ENCODE measurements at places on chromosomes 13 and 19.

GRCh38 chr13:112772929-112773328 lies 83.1 kb downstream of the ATP11A start:
- DNase-seq = no peak

DNA sequence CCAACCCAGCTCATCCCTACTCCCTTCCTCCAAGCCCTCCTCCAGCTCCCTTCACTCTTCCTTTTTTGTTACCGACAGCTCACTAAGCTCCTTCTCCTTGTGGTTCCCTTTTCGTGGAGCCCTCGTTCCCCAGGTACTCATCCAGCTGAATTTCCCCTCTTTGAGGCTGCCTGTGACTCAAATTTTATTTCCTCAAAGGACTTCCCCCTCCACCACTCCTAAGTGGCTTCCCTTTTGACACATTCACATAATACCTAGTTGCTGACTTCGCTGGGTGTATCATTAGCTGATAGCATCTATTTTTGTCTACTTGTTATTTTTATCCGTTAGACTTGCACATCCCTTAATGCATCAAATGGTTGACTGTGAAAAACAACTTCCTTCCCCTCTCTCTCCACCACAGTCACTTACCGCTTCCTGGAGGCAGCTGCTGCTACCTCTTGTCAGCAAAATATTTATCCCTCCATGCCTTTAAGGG lies 14.5 kb downstream of the FFAR2 start:
- DNase-seq = no peak

DNA sequence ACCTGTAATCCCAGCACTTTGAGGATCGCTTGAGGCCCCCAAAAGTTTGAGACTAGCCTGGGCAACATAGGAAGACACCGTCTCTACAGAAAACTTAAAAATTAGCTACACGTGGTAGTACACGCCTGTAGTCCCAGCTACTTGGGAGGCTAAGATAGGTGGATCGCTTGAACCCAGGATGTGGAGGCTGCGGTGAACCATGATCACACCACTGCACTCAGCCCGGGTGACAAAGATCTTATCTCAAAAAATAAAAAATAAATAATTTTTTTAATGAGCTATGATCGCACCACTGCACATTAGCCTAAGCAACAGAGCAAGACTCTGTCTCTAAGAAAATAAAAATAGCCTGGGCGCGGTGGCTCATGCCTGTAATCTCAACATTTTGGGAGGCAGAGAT lies 6.6 kb downstream of the RCBTB2 start:
- no peak for DNase-seq

- no peak for DNase-seq
Observed at GRCh38 chr19:28393574-28394336, 819.2 kb downstream of the UQCRFS1 start.

DNA sequence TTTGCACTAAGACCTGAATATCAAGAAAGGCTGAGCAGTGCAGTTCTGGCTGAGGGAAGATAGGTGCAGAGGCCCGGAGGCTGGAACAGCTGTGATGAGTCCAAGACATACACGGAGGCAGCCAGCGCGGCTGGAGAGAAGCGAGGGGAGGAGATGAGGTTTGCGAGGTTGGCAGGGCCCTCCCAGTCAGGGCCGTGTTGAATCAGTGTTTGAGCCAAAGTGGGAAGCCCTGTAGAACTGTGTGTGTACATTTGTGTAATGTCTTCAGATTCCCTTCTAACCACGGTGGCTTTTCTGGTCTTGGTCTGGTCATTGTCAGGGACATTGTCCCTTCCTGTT lies 34.9 kb downstream of the PAK4 start:
- DNase-seq = no peak

DNA sequence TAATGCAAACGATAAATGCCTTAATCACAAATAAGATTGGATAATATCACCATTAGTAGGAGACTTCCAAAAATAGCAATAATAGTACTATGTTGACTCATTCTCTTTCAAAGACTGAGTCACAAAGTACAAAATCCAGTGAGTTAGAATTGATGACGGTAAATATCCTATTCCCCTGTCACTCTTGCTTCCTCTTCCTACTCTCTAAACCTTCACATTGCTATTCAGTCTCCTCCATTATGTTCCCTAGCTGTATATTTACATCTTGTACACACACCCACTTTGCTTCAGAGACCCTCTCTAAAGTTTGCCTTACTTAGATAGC lies 26.3 kb upstream of the INTS6 start:
- no peak for DNase-seq

DNA sequence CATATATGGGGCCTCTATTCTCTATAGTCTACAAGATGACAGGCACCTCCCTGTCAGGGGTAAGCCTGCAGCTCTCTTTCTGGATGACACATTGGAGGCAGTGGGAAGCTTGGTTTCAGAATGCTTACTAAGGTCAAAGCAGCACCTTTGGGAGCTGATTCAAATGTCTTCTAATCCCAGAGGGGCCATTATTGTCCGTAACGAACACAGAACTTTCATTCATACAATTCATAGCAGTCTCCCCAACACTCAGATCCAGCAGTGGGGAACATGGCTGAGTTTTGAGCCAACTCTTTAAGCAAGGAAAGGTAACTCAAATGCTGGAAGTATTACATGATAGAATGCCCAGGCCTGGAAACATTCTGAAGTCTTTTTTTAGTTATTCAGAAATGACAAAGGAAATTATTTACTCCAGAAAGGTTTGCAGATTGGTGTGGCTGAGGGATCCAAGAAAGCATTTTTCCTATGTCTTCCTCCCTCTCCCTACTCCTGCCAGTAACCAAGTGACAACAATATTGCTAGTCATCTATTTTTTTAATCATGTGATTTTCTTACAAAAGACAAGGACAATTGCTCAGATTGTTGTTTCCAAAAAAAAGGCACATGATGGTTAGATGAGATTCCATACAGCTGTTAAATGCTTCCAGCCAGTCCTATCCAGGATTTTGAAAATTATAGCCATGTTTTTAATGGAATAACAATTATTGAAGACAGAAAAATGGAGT lies 118.7 kb downstream of the FOXO1 start:
- DNase-seq = no peak

DNA sequence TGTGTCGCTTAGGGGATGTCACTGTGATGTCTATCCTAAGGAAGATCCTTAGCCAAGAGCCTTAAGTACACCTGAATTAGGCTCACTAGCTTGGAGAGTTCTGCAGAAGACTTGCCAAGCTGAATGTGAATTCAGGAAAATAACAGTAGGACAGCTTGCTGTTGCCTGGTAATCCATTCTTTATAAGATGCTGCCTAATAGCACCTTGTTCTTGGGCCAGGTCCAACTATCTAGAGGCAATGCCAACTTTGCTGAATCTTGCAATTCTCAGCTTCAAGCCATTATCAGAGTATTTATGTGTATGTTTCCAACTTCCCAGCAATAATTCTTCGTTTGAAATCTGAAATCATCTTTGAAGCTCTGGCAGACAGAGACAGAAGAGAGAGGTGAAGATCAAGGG lies 102.8 kb downstream of the PCDH17 start:
- DNase-seq = no peak

DNA sequence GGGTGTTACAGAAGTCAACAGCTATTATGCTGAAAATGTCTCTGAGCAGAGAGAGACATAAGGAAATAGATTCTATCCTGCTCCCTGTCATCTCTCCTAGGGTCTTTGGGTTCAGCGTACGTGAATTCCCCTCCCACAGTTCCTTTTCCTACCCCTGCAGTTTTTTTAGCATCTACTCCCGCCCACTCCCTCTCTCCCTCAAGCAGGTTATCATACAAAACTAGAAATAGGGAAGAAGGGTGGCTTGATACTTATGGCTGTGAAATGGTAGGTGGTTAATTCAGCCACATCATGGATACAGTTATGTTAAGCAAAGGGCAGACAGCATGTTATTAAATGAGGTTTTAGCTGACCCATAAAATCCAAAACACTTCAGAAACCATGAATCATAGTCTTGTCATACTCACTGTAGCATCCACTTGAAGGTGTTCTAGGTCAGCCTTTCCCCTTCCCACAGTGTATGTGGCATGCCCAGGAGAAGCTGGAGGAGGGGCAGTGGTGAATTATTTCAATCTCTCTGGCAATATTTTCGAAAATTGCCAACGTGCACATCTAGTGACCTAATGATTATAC lies 236.8 kb upstream of the SERP2 start:
- no peak for DNase-seq

GRCh38 chr19:38833092-38833425 lies 1.5 kb upstream of the ECH1 start:
- no peak for DNase-seq

GRCh38 chr13:80036845-80037504 lies 304.0 kb downstream of the SPRY2 start:
- no peak for DNase-seq

DNA sequence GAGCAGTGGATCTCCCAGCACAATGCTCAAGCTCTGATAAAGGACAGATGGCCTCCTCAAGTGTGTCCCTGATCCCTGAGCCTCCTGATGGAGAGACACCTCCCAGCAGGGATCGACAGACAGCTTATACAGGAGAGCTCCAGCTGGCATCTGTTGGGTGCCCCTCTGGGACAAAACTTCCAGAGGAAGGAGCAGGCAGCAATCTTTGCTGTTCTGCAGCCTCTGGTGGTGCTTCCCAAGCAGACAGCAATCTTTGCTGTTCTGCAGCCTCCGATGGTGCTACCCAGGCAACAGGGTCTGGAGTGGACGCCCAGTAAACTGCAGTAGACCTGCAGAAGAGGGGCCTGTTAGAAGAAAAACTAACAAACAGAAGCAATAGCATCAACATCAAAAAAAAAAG lies 349.3 kb upstream of the SPRY2 start:
- DNase-seq = no peak

- DNase-seq = no peak
Observed at GRCh38 chr13:68808456-68808855, 1299.2 kb upstream of the ATXN8OS start.

DNA sequence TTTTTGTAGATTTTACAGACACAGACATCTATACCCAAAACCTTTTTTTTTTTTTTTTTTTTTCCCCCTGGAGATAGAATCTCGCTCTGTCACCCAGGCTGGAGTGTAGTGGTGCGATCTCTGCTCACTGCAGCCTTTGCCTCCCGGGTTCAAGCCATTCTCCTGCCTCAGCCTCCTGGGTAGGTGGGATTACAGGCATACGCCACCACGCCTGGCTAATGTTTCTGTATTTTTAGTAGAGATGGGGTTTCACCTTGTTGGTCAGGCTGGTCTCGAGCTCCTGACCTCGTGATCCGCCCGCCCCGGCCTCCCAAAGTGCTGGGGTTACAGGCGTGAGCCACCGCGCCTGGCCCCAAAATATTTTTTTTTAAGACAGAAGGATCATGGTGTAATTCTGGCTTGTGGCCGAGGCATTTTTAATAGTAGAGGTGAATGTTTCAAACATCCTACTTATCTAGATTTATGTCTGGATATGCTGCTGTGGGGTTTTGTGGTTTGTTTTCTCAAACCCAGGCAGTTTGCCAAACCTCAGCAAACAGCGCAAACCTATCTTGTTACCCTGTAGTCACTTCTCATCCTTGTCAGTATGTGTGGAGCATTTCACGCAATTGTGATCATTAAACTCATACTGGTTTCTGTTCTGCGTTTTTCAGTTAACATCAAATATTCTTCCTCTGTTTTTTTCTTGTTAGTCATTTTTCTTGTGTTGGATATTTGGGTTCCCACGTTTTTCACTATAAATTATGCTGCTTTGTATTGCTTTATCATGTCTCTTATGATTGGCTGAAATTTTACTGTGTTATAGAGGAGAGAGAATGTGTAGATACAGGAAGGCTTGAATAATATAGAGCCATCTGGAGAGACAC lies 36.2 kb upstream of the GARRE1 start:
- peak; percentile 36 for DNase-seq

DNA sequence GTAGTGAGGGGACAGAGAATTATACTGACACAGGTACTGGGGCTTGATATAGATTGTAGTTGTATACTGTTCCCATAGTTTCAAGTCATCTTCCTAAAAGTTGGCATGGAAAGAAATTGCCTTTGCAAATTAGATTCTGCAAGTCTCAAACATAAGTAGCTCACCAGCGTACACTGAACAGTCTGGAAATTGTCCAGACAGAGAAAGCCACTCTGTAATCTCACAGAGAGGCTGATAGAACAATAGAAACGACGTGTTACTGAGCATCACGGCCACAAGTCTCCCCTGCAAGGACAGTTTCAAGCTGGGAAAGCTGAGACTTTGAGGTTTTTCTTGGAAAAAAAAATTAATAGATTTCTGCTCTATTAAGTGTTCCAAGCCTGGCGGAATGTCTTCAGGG lies 228.6 kb downstream of the DNAJC15 start:
- DNase-seq = no peak

GRCh38 chr19:19296953-19297689 lies 23.2 kb downstream of the SUGP1 start:
- no peak for DNase-seq

DNA sequence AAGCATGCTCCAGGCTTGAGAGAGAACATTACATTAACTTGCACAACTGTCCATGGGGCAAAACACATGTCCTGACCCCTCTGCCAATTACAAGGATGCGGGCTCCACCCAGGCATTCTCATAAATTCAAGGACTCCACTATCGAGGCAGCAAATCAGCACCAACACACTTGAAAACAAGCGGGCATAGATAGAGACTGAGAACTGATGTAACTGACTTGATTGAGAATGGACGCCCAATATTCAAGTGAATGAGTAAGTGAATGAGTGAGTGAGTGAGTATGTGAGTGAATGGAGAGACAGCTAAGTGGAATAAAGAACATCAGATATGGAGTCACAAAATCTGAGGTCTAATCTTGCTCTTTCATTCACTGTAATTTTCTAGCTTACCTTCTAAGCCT lies 75.0 kb upstream of the VSTM2B start:
- no peak for DNase-seq

DNA sequence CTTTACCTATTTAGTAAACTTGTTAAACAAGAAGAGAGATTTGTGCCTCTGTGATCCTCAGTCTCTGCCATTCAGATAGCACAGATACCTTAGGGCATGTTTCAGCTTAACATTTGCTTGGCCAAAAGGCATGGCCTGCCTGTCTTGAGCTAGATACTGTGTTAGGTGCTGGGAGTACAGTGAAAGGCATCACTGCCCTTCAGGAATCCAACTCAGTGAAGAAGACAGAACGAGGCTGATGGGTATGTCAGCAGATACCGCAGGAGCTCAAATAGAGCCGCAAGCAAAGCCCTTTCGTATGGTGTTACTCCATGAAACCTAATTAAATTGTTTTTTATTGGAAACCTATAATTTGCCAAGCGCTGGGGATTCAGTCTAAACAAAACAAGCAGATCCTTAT lies 12.9 kb downstream of the ZNF507 start:
- DNase-seq = no peak

GRCh38 chr19:14603990-14604387 lies 21.1 kb downstream of the CLEC17A start:
- DNase-seq = no peak

- DNase-seq = no peak
Observed at GRCh38 chr13:20461481-20461859, 64.2 kb downstream of the CRYL1 start.

- no peak for DNase-seq
Observed at GRCh38 chr13:47420568-47420967, 523.7 kb upstream of the HTR2A start.

- no peak for DNase-seq
Observed at GRCh38 chr13:65540175-65540574, 1690.0 kb downstream of the PCDH9 start.

DNA sequence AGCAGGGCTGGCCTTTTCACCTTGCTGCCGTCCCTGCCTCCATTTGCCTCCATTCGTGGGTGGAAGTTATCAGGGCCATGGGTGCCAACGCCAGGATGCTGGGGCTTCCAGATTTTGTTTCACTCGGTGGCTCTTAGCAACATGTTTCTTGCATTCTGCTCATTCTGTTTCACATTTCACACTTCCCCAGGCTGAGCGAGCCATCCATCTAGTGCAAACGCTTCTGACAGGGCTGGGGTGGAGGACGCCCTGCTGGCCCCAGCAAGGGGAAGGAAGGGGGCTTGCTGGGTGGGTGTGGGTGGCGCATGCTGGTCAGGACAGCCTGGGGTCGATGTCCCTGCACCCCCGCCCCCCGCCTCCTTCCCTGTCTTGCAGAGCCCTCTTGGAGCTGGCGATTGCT lies 165.2 kb downstream of the URI1 start:
- DNase-seq = no peak
